ENCODE measurements at places on chromosomes 6 and 20. TPM values are rescaled to one million over a fixed set of nuclear protein-coding genes. Genes with fewer than 3 reads are reported as not detected.

GRCh38 chr20:53934421-53935343 lies 135.7 kb downstream of the BCAS1 start:
- H3K27me3 ChIP-seq, result no peaks in the 10 kb centered on the region
- DNase-seq, result peak; percentile 84
- no peaks in the 10 kb centered on the region for H3K36me3 ChIP-seq

- H3K4me3 ChIP-seq, result no peak overlapping the region
- H3K36me3 ChIP-seq, result no peaks in the 10 kb centered on the region
- no peak for DNase-seq
- H3K27ac ChIP-seq, result no peak overlapping the region
- no peaks in the 10 kb centered on the region for H3K27me3 ChIP-seq
Measured at GRCh38 chr6:45689926-45690615, 312.3 kb upstream of the SUPT3H start.

The PRDM13 gene
- not detected for total RNA-seq

The SAMD10 gene
- 0.54 TPM for total RNA-seq

DNA sequence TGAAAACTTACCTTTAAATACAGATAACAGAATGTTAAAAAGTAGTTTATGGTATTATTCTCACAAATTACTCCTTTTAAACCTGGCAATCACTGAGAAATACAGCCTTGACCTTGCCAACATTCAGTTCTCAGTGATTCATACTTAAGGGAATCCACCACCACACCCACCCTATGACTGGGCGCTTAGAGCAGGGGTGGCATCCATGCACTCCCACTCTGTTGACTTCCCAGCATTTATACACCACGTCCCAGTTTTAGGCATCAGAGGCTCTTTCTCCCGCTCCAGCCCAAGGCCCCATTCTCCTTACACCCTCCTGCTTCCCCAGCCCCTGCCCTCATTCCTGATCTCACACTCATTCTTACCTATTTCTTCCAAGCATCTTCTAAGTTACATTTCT lies 16.3 kb downstream of the TRAF3IP2 start:
- 0 out of 2 replicates have a peak, but pooled peaks cover 2% of the 10 kb centered on the region for H3K36me3 ChIP-seq
- peaks cover 38% of the 10 kb centered on the region for H3K4me1 ChIP-seq
- DNase-seq, result peak; percentile 83
- peak overlapping the region; percentile 90 for H3K27ac ChIP-seq

The SLA2 gene
- not detected for total RNA-seq

The KIAA0408 gene
- total RNA-seq, result 0.90 TPM

The RFX6 gene
- not detected for total RNA-seq

The SNAP25 gene
- total RNA-seq, result 1.1 TPM

The SLC17A2 gene
- total RNA-seq, result not detected

- no peaks in the 10 kb centered on the region for H3K36me3 ChIP-seq
- no peak for DNase-seq
- no peaks in the 10 kb centered on the region for H3K27me3 ChIP-seq
- H3K4me1 ChIP-seq, result peaks cover 4% of the 10 kb centered on the region
- H3K27ac ChIP-seq, result no peak overlapping the region
Measured at GRCh38 chr6:75302280-75302679, 17.7 kb upstream of the TMEM30A start.

DNA sequence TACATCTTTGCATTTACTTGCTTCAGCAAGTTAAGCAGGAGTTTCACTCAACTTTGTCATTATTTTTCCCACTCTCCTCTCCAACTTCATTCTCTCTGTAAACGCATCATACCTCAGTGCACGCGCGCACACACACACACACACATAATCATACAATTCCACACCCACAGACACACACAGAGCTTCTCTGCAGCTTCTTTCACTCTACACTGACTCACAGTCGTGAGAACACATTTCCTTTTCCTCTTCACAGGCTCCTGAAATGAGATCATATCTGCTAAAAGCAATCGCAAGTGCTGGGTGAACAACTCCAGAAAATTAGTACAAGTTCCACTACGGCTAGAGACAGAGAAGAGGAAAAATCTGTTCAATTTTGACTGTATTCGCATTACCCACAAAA lies 215.4 kb downstream of the PTPRT start:
- no peaks in the 10 kb centered on the region for H3K36me3 ChIP-seq
- H3K27ac ChIP-seq, result no peak overlapping the region
- H3K27me3 ChIP-seq, result no peaks in the 10 kb centered on the region
- no peak overlapping the region for H3K4me3 ChIP-seq
- no peaks in the 10 kb centered on the region for H3K4me1 ChIP-seq
- no peak for DNase-seq

The SMIM29 gene
- total RNA-seq, result 8.1 TPM

The RARS2 gene
- 56.9 TPM for total RNA-seq

The EYA4 gene
- total RNA-seq, result 11.9 TPM

The CST3 gene
- total RNA-seq, result 30.8 TPM

GRCh38 chr20:57208198-57208597 lies 58.2 kb downstream of the BMP7 start:
- H3K36me3 ChIP-seq, result no peaks in the 10 kb centered on the region
- no peaks in the 10 kb centered on the region for H3K27me3 ChIP-seq
- DNase-seq, result no peak

DNA sequence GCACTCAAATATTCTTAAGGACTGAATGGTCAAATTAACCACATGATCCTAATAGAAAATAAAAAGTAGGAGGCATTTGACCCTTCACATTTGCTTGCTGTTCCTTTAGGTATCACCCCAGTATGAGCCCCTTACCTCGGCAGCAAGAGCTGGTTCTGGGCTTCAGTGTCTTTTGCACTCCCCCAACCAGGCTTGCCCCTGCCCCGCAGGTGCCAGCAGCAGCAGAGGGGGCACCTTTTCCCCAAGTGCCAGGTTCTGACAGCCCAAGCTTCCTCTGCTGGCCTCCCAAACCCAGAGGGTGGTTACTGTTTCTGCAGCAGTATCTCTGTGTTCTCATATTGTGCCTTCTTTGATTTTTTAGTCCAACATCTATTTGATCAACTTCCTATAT lies 23.2 kb downstream of the UBE2V1 start:
- H3K36me3 ChIP-seq, result peaks cover 22% of the 10 kb centered on the region
- no peak for DNase-seq
- H3K27ac ChIP-seq, result no peak overlapping the region
- H3K4me3 ChIP-seq, result no peak overlapping the region

- no peaks in the 10 kb centered on the region for H3K4me1 ChIP-seq
- no peaks in the 10 kb centered on the region for H3K27me3 ChIP-seq
- no peak for DNase-seq
- H3K4me3 ChIP-seq, result no peak overlapping the region
- H3K36me3 ChIP-seq, result no peaks in the 10 kb centered on the region
Measured at GRCh38 chr6:160420253-160420968, 72.2 kb downstream of the SLC22A3 start.

DNA sequence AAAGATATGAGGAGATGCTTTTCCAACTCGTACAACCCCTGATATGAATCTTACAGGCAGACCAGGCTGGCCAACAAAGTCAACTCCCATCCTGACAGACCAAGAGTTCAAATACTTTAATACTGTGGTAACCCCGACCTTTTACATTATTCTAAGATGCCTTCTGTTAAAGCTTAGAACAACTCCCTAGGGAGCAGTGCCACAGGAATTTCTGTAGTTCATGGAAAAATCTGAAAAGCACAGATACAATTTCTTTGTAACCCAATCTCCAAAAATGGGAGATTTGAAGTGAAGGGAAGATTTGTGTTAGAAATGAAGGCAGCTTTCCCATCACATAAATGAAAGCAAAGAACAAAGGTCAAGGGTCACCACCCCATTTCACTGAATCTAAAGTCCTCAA lies 151.3 kb upstream of the BEND6 start:
- H3K27ac ChIP-seq, result no peak overlapping the region
- no peak overlapping the region for H3K4me3 ChIP-seq
- H3K4me1 ChIP-seq, result peaks cover 17% of the 10 kb centered on the region
- peaks cover 2% of the 10 kb centered on the region for H3K36me3 ChIP-seq

DNA sequence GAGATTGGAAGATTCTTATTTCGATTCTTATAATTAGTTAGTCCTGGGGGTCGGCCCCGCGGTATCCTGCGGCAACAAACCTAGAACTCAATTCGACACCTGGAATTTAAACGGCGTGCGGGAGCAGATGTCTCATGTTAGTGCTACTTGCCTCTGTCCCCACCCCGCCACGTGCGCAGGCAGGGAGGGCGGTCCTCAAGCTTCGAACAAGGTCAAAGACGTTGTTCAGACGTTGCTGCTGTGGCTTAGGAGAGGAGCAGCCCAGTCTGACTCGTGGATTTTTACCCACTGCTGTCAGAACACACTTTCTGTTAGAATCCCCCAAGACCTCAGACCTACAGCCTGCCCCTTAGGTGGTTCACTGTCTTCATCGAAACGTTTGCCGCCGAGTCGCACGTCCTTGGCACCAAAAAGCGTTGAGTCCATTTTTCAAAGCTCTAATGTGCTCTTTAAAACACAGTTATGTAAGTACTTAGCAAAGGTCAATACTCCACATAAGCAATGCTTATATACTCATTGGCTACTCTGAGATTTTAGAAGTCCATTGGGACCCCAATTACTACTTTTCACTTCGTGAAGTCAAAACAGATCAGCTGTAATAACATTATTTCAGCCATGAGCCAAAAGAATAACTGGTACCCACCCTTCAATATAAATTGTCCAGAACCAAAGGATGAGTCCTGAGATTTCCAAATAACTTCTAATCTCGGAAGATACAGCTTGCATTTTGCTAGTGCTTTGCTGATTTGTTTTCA lies 2.7 kb upstream of the C6orf62 start:
- H3K4me1 ChIP-seq, result no peaks in the 10 kb centered on the region
- DNase-seq, result peak; percentile 86
- H3K4me3 ChIP-seq, result peak overlapping the region; percentile 51
- H3K36me3 ChIP-seq, result peaks cover 3% of the 10 kb centered on the region

DNA sequence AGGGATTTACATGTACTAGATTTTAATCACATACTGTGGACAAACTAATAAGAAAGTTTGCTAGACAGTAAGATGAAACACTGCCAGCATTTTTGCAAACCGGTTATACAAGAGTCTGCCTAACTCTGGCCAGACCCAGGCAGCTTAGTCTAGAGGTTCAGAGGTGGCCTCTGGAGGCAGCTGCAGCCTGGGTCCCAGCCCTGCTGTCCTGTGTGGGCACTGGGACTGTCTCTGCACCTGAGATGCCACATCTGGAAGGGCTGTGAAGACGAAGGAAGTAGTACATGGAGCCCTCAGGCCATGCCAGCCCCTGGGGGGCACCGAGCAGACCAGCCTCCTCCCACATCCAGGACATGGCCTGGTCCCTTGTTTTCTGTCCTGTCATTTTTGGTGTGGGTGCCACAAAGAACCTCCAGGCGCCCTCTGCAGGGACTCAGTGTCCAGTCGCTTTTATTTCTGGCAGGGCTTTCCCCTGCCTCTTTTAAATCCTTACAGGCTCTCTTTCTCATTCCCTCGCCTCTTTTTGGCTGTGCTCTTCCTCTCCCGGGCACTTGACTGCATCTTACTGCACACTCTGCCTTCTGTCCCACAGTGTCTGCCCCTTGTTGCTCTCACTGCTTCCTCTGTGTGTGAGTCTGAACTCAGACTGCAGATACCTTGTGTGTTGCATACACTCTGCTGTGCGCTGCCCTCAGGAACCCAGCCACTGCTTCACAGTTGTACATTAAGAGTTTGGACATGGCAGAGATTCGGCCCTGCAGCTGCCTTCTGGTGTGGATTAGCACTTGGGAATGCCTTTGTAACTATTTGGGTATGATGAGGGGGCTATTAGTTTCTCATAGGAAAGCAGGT lies 216.7 kb downstream of the ZDHHC14 start:
- H3K4me1 ChIP-seq, result peaks cover 12% of the 10 kb centered on the region
- H3K27me3 ChIP-seq, result no peaks in the 10 kb centered on the region
- peak overlapping the region; percentile 81 for H3K27ac ChIP-seq
- H3K36me3 ChIP-seq, result no peaks in the 10 kb centered on the region

The IRF4 gene
- not detected for total RNA-seq

- H3K4me1 ChIP-seq, result no peaks in the 10 kb centered on the region
- no peak for DNase-seq
- no peak overlapping the region for H3K4me3 ChIP-seq
- H3K27me3 ChIP-seq, result no peaks in the 10 kb centered on the region
- H3K27ac ChIP-seq, result no peak overlapping the region
Measured at GRCh38 chr6:165940366-165940765, 227.3 kb downstream of the TBXT start.

DNA sequence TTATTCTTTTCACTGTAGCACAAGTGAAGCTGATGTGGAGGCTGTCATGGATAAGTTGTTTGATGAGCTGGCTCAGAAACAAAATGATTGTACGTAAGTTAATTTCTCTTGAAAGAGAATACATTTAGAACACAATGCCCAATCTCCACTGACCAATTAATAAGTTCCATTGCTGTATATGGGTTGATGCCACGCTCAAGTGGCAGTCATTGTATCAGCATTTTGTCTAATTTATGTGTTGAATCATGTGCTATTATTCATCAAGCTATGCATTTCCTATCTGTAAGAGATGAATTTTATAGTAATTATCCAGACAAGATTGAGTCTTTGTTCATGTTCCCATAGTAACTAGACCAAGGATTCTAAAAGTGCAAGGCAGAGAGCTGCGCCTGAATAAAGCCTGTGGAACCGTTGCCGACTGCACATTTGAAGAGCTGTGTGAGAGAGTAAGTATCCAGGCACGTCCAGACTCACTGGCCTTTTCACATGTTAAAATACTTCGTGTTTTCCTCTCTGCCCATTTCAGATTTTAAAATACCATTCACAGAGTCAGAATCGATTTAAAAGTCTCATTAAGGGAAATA lies 83.8 kb upstream of the FOXO3 start:
- no peak overlapping the region for H3K4me3 ChIP-seq
- no peak overlapping the region for H3K27ac ChIP-seq
- no peaks in the 10 kb centered on the region for H3K4me1 ChIP-seq
- no peak for DNase-seq
